Retina (tissue), 1 donor: ENCODE measurements at places on chromosomes 4 and X.

- DNase-seq = no peak
Observed at GRCh38 chr4:87500092-87500462, 29.1 kb downstream of the SPARCL1 start.

GRCh38 chrX:45745479-45745878 lies 544.8 kb upstream of the DIPK2B start:
- DNase-seq = no peak

DNA sequence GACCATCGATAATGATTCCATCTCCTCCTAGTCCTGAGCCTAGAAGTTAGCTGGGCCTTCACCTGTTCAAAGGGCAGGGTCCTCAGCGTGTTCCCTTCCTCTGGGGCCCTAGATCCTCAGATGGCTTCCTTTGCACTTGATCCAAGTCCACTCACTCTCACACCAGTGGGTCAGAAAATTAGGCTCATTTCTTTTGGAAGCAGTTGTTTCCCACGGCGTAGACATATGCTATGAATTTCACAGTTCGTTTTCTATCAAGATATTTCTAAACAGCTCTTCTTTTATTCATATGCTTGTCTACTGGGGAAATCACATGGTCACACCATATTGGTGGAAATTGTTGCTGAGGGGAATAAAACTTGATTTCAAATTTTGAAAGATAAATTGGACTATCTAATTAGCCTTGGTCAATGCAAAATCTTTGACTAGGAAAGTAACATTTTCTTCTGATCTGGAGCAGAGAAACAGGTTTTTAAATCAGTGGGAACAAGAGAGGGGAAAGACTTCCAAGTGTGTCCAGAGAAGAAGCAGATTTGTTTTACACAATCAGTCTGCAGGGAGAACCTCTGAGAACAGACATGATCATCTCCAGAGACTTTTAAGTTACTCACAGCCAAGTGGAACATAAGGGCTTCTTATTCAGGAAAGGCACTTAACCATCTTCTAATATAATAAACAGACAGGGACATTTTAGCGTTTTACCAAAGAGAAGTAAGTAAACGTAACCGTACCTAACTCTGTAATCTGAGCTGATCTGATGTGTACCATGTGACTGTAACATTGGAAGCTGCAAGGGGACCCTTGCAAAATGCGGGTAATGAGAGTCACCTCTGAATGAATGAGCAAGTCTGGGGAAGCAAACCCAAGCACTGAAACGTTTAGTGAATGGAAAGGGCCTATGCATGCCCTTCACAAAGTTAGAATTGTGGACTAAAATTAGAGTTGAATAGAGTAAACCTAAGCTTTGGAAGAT lies 455.7 kb upstream of the FAT1 start:
- no peak for DNase-seq

DNA sequence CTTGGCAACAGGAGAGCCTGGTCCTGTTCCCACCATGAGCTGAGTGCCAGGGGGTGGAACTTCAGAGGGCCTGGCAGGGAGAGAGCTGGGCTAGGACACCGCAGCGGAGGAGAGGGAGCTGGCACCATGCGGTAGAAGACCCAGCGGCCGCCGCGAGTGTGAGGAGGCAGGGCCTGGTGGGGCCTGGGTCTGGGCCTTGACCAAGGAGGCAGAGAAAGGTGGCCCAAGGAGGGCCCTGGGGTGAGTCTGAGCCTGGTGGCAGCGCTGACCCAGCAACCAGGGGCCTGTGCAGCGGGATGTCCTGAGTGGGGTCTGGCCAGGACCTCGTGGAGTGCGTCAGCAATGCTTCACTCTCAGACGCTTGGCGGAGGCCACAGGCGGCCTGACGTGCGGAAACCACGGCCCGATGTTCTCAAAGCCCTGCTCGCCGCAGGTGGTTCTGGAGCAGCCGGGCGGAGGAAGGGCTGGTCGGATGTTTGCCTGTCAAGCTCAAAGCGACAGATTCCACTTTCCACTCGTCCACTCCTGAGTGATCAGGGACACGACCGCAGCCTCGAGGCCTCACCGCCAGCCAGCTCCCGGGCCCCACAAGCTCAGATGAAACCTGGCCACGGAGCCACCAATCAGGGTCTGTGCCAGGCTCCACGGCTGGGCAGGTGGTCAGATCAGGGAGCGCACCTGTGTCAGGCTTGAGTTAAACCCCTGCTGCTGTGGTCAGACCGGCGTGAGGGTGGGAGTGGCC lies 20.8 kb downstream of the ATP5ME start:
- peak; percentile 12 for DNase-seq

DNA sequence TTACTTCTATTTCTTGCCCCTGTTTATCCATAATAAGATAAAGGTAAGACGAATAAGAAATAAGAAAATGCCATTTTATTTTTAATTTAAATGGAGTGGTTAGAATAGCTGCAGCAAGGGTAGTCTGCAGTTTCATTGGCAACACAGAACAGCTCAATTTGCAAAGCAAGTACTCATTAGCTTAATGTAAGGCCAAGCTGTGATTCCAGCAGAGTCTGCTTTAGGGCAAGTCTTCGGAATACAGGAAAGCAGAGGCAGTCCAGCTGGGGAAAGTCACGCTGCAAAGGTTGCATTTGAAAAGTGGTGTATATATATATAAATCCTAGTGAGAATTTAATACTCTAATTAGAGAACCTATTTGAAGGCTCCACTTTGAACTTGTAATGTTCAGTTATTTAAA lies 59.0 kb downstream of the ANXA10 start:
- no peak for DNase-seq

DNA sequence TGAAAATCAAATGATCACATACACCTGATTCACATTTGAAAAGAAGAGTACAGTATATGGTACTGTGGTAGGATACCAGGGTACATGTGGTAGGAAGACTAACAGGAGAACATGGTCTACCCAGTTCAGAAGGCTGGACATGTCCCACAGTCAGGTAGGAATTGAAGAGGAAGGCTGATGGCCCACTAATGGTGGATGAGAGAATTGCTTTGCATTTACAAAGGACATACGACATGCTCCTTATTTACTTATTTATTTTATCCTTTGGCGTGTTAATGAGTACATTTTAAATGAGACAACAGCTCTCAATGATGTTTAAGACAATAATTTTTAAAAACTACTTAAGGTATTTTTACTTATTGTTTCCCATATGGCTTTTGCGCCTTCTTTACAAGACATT lies 106.7 kb upstream of the BMP2K start:
- DNase-seq = no peak

DNA sequence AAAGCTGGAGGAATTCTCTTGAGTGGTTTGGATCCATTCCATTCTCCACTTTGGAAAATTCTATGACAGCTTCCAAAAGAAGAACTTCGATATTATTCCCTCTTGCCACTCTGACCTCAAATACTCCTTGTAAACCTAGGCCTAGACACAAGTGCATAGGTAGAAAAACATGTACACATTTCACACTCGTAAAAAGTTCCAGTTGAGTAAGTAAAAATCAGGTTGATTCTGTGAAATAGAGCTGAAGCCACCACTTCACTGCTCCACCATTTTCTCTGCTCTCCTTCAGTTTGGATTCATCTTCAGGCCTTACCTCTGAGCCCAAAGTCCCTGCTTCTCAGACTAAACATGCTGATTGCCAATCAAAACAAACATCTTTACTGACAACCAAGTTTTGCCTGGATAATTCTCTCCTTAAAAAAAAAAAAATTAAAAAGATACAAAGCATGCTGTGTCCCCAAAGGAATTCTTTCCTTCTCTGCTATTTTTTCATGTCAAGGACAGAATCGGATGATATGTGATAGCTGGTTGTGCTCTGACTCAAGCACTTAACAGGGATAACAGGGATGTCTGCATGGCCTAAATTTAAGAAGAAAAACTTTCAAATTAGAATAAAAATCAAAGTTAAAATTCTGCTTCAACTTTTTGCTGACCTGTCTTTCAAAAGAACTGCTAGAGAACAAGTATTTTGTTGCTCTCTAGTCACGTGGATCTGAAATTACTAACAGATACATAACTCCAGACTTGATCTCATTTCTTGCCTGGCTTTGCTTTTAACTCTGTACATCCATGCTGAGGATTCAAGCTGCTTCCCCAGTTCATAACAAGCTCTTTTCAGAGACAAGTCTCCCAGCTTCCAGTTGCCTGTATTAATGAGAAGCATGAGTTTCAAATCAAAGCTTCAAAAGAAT lies 420.9 kb upstream of the INTU start:
- DNase-seq = no peak

GRCh38 chr4:98481167-98481566 lies 177.2 kb downstream of the TSPAN5 start:
- no peak for DNase-seq

- peak; percentile 9 for DNase-seq
Observed at GRCh38 chrX:34332334-34332733, 200.2 kb upstream of the FAM47A start.

DNA sequence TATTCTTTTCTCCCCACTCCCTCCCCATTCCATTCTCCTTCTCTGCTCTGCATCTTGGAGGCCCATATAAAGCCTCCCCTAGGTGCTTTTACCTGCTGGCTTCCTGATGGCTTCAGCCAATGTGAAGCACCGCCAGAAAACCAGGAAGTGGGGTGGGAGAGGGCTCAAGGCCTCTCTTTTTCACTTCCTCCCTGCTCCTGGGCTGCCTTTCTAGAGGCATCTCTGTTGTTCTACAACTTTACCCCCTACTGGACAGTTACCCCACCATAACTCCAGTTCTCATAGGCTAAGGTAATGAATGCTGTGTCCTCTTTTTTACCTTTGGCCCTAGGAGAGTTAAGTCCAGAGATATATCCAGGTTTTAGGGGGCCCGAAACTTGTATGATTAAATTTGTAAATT lies 62.4 kb upstream of the PPARGC1A start:
- no peak for DNase-seq

DNA sequence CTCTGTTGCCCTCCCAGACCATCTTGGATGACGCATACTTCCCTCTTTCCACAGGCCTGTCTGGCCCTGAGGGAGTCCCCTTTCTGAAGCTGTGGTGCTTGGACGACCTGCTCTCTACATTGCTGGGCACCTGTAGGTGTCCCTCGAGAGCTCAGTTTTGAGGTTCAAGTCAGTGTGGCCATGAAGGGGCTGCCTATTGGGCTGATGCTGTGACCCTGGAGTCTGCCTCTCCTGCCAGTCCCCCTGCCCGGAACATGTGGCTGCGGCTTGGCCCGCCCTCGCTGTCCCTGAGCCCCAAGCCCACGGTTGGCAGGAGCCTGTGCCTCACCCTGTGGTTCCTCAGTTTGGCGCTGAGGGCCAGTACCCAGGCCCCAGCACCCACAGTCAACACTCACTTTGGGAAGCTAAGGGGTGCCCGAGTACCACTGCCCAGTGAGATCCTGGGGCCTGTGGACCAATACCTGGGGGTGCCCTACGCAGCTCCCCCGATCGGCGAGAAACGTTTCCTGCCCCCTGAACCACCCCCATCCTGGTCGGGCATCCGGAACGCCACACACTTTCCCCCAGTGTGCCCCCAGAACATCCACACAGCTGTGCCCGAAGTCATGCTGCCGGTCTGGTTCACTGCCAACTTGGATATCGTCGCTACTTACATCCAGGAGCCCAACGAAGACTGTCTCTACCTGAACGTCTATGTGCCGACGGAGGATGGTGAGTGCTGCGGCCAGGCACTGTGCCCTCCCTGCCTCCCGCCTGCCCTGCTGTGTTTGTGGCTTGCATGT lies 3.0 kb downstream of the NLGN3 start:
- no peak for DNase-seq

- DNase-seq = no peak
Observed at GRCh38 chr4:151114986-151115385, 15.6 kb downstream of the RPS3A start.

DNA sequence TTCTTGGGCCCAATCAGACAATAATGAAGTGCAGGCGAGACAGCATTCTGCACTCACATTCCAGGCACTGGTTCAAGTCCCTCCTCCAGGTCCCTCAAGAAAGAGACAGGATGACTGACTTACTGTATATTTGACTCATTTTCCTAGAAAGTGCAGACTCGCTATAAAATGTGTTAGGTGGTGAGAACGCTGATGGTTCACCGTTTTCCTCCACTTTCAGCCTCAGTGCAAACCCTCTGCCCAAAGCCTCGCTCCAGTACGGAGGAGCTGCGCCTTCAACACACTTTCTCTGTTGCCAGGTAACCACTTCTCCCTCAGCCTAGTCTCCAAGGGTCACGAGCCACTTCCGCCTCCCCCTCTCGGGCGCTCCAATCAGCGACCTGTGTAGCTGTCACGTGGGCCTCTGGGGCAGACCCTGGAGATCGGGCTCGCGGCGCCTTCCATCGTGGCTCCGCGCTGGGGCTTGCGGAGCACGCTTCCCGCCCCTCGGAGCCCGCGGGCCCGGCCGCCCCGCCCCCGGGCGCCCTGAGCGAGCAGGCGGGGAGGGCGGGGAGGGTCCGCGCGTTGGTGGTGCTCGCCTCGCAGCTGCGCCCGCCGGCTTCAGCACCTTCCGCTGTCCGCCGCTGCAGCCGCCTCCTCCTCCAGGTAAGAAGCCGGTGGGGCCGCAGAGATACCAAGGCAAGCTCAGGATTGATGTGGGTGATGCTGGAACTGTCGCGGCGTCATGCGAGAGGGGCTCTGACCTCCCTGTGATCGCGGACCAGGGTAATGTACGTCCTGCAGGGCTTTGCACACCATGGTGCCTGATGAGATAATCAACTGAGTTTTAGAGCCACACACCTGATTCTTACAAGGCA lies at the start of gene WDR17:
Gene WDR17, plus strand, starts transcription at position 407 of the 857 bp plus-strand sequence. CDS start 45,740 bp downstream, outside the sequence.
- peak; percentile 92 for DNase-seq

- no peak for DNase-seq
Observed at GRCh38 chr4:77797239-77797638, 21.9 kb downstream of the CNOT6L start.

GRCh38 chr4:169634975-169635374 lies 14.6 kb downstream of the CLCN3 start:
- DNase-seq = no peak

DNA sequence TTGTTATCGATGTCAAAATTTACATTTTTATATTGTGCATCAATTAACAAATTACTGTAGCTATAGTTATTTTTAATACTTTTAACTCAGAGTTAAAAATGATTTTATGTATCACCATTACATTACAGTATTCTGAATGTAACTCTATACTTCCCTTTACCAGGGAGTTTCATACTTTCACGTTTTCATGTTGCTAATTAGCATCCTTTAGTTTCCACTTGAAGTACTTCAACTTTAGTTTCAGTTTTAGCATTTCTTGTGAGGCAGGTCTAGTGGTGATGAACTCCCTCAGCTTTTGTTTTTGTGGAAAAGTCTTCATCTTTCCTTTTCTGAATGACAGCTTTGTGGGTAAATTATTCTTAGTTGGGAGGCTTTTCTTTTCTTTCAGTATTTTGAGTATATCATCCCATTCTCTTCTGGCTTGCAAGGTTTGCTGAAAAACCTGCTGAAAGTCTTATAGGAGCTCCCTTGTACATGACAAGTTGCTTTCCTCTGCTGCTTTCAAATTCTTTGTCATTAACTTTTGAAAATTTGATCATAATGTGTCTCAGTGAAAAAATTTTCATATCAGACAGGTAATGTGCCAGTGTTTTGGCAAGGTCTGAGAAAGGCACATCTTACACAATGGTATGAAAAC lies 9.8 kb upstream of the CISD2 start:
- DNase-seq = no peak

DNA sequence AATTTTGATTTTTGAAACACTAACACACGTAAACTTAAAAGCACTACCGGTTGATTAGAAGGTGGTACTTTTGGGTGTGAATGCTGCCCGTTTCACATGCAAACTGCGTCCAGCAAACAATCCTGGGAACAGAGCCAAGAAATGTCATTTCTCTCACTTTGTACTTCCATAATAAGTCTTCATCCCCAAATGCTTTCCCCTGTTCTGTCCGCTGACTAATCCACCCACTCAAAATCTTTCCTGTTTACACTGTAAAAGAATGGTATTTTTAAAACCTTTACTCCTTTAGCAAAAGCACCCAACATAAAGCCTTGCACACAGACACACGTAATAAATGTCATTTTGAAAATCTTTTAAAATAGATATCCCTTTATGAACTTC lies 39.1 kb upstream of the PDLIM5 start:
- DNase-seq = no peak
